ENCODE measurements at places on chromosomes 11 and 22.

- no peak for DNase-seq
Measured at GRCh38 chr22:26172389-26172990, 3.2 kb downstream of the SEZ6L start.

- no peak for DNase-seq
Measured at GRCh38 chr11:28729339-28729738, 621.2 kb downstream of the METTL15 start.

DNA sequence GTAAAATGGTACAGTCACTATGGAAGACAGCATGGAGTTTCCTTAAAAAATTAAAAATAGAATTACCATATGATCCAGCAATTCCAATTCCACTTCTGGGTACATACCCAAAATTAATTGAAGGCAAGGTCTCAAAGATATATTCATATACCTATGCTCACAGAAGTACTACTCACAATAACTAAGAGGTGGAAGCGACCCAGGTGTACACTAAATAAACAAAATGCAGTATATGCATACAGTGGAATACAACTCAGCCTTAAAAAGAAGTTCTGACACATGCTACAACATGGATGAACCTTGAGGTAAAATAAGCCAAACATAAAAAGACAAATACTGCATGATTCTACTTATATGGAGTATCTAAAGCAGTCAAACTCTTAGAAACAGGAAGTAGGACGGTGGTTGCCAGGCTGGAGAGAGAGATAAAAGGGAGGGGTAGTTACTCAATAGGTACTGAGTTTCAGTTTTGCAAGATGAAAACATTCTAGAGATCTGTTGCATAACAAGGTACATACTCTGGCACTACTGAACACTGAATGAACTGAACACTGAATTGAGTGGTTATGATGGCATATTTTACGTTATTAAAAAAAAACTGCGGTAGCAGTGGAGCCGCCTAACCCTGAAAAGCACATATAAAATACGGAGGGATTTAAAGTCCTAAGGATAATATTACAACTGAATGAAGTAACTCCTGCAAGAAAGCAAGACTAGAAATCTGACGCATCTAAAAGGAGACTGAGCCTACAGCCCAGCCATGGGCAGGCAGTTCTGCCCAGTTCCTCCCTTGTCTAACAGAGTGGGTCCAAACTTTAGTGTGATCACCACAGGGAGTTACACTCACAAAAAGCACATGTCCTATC, 12.8 kb downstream of the DGCR2 start:
- DNase-seq, result no peak

DNA sequence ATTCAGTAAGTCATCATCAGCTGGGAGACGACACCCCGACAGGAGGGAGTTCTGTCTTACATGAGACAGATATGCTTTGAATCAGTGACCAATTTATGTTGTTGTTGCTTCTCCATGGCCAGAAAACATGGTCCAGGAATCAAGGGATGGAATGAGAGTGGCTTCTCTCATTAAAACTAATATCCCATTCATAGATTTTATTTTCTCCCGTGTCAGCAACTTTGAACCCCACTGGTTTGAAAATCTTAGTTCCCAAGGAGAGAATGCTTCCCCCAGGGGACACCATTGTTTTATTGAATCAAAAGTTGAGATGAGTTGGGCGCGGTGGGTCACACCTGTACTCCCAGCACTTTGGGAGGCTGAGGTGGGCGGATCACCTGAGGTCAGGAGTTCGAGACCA, 42.8 kb downstream of the RPS6KA4 start:
- no peak for DNase-seq

- no peak for DNase-seq
Measured at GRCh38 chr11:69167130-69167915, 11.6 kb downstream of the SMIM38 start.

GRCh38 chr11:358129-358800, 11.0 kb upstream of the B4GALNT4 start:
- no peak for DNase-seq

- no peak for DNase-seq
Measured at GRCh38 chr11:34366522-34366921, 8.7 kb upstream of the ABTB2 start.

Measured in stimulated activated CD8-positive, alpha-beta memory T cell treated with anti-CD3 and anti-CD28 coated beads, Interleukin-4, amount 100 ng/mL, for 1 hour (primary cell).